Muscle of leg (tissue), 16 donors: ENCODE measurements at places on chromosomes 12 and 14. TPM values are rescaled to one million over a fixed set of nuclear protein-coding genes. Genes with fewer than 3 reads are reported as not detected.
A peak's percentile ranks its signal among the peaks of the same experiment; 100 is the strongest.

GRCh38 chr12:116955382-116956021 lies 44.8 kb downstream of the FBXW8 start:
- H3K36me3 ChIP-seq, result peaks cover 12% of the 10 kb centered on the region
- DNase-seq, result no peak
- no peak overlapping the region for H3K4me3 ChIP-seq
- no peak overlapping the region for H3K27ac ChIP-seq
- no peaks in the 10 kb centered on the region for H3K27me3 ChIP-seq
- peaks cover 4% of the 10 kb centered on the region for H3K4me1 ChIP-seq

GRCh38 chr14:21350539-21350938 lies 33.3 kb downstream of the SUPT16H start:
- DNase-seq, result no peak
- H3K4me3 ChIP-seq, result no peak overlapping the region
- peaks cover 31% of the 10 kb centered on the region for H3K36me3 ChIP-seq

- no peak for DNase-seq
- H3K4me3 ChIP-seq, result no peak overlapping the region
- no peaks in the 10 kb centered on the region for H3K36me3 ChIP-seq
- H3K27me3 ChIP-seq, result no peaks in the 10 kb centered on the region
- H3K4me1 ChIP-seq, result no peaks in the 10 kb centered on the region
These were observed 163.4 kb upstream of the DDHD1 start for GRCh38 chr14:53316504-53316903.

GRCh38 chr12:86623267-86623666 lies 367.1 kb upstream of the MGAT4C start:
- H3K4me3 ChIP-seq, result no peak overlapping the region
- H3K36me3 ChIP-seq, result no peaks in the 10 kb centered on the region
- H3K4me1 ChIP-seq, result no peaks in the 10 kb centered on the region
- H3K27me3 ChIP-seq, result no peaks in the 10 kb centered on the region
- DNase-seq, result no peak
- no peak overlapping the region for H3K27ac ChIP-seq

- no peak for DNase-seq
- H3K27ac ChIP-seq, result no peak overlapping the region
- no peak overlapping the region for H3K4me3 ChIP-seq
- H3K27me3 ChIP-seq, result no peaks in the 10 kb centered on the region
- no peaks in the 10 kb centered on the region for H3K4me1 ChIP-seq
These were observed 31.0 kb upstream of the NPFF start for GRCh38 chr12:53538209-53538689.

GRCh38 chr12:91562476-91562875 lies 379.9 kb upstream of the DCN start:
- no peak overlapping the region for H3K4me3 ChIP-seq
- H3K27me3 ChIP-seq, result no peaks in the 10 kb centered on the region
- H3K36me3 ChIP-seq, result no peaks in the 10 kb centered on the region
- peak overlapping the region; percentile 36 for H3K27ac ChIP-seq
- H3K4me1 ChIP-seq, result no peaks in the 10 kb centered on the region

- H3K36me3 ChIP-seq, result no peaks in the 10 kb centered on the region
- no peak overlapping the region for H3K4me3 ChIP-seq
- H3K4me1 ChIP-seq, result no peaks in the 10 kb centered on the region
- no peak overlapping the region for H3K27ac ChIP-seq
- no peak for DNase-seq
These were observed 159.9 kb upstream of the TMTC1 start for GRCh38 chr12:29943683-29944082.

DNA sequence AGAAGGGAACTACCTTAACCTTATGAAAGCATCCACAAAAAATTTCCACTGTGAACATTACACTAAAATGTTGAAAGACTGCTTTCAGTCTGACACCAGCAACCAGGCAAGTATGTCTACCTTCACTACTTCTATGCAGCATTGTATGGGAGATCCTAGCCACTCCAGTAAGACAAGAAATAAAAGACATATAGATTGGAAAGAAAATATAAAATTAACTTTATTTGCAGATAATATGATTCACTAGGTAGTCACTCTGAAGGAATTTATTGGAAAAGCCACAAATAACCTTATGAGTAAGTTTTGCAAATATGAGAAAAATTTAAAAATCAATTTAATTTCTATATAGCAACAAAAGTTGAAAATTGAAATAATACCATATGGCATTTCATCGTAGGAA lies 172.0 kb downstream of the RERGL start:
- H3K27ac ChIP-seq, result no peak overlapping the region
- H3K36me3 ChIP-seq, result no peaks in the 10 kb centered on the region
- H3K4me1 ChIP-seq, result no peaks in the 10 kb centered on the region
- DNase-seq, result no peak
- no peak overlapping the region for H3K4me3 ChIP-seq

GRCh38 chr12:71955970-71956369 lies 17.3 kb downstream of the TPH2 start:
- no peaks in the 10 kb centered on the region for H3K4me1 ChIP-seq
- H3K27me3 ChIP-seq, result no peaks in the 10 kb centered on the region
- H3K36me3 ChIP-seq, result no peaks in the 10 kb centered on the region

The MYF5 gene
- 31.1 TPM for total RNA-seq

The TSHR gene
- total RNA-seq, result 0.31 TPM

The CATSPERB gene
- total RNA-seq, result 0.80 TPM

The LGMN gene
- total RNA-seq, result 91.9 TPM

The KCNC2 gene
- 0.22 TPM for total RNA-seq

The KLHL33 gene
- total RNA-seq, result 1.1 TPM

The PAPLN gene
- total RNA-seq, result 0.58 TPM

The TMEM132D gene
- total RNA-seq, result 0.44 TPM
